IPS-NIHi11 (cell line): ENCODE measurements at places on chromosomes 2 and 18.

GRCh38 chr2:143901185-143901842 is 618.6 kb downstream of the ZEB2 start:
- no peak for DNase-seq

- no peak for DNase-seq
Measured at GRCh38 chr2:195447323-195447975, 209.6 kb upstream of the SLC39A10 start.

GRCh38 chr2:71595569-71595968 is 142.2 kb downstream of the DYSF start:
- DNase-seq: no peak

DNA sequence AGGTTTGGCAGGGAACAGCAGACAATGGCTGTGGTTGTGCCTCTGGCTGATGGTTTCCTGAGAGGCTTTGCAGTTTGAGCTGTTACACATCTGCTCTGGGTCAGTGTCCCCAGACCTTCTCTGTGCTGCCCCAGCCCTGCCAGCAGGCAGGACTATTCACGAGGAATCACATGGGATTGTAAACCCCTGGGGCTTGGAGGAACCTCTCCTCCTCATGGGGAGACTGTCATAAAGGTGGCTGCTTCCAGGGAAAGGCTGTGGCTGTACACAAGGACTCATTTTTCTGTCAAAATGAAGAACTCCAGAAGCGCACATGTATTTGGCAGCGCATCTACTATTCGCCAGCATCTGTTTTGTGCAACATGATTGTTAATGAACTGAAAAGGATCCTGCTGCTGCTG is 142.6 kb upstream of the CYP1B1 start:
- no peak for DNase-seq

- no peak for DNase-seq
Measured at GRCh38 chr2:144067506-144067905, 452.4 kb downstream of the ZEB2 start.

DNA sequence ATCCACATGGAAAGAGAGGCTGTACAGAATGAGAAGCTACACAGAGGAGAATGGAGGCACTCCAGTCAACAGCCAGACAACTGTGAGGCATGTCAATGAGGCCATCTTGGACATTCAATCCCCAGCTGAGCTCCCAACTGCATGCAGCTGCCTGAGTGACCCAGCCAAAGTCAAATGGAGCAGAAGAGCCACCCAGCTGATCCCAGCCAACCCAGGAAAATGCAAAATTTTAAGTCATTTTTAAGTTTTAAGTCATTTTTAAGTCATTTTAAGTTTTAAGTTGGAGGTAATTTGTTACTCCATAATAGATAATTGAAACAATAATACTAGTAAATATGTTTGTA is 63.6 kb downstream of the RBMS1 start:
- no peak for DNase-seq

GRCh38 chr2:127695491-127696472 is 5.5 kb upstream of the SFT2D3 start:
- peak; percentile 84 for DNase-seq

GRCh38 chr18:78519394-78520062 is 460.1 kb upstream of the SALL3 start:
- no peak for DNase-seq

DNA sequence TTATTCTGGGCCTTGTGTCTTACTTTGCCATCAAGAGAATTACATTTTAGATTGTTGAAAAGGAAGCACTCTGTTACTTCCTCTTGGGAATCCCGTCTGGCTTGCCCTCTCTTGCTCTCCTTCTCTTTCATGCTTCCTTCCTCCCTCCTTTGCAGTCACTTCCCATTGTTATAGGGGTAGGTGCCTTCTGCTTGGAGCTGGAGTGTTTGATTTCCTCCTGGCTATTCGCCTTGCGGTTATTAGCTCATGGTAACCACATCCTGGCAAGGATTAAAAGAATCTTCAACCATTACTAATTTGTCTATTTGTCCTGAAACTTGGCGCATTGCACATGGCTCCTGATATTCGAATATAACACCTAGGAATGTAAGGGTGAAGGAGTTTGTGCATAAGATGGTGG is 115.0 kb downstream of the CERS6 start:
- DNase-seq: no peak

- DNase-seq: no peak
Measured at GRCh38 chr18:36191286-36191685, 4.0 kb downstream of the MOCOS start.

DNA sequence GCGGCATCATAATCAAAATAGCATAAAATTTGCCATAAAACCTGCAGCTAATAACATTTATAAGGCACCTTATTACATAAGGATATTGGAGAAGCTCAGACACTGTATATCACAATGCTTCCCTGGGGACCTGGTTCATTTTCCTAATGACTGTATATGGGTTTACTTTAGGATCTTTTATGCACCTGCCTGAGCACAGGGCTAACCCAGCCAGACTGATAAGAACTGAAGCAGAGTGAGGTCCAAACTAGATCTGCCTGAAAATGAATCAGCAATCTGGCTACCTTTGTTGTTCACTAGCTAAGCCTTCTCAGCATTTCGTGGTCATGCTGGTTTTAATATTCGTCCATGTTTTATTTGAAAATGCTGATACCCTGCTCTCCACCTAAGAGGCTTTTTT is 1922.3 kb upstream of the CELF4 start:
- DNase-seq: no peak

DNA sequence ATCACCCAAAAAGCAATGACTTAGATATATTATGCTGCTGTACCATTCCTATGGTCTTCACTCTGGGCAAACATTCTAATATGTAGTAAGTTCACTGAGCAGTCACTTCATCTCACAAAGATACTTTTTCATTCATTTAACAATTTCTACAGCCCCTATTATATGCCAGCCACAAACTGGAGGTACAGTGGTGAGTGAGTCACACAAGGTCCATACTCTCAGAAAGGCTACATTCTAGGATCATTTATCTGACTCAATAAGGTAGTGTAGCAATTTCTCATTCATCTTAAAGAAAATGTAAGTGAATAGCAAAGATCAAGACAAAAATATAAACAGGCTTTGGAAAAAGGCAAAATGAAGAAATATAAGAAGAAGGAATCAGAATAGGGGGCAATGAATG is 40.5 kb downstream of the NHEJ1 start:
- no peak for DNase-seq

GRCh38 chr2:99695130-99695943 is 205.5 kb upstream of the REV1 start:
- no peak for DNase-seq

DNA sequence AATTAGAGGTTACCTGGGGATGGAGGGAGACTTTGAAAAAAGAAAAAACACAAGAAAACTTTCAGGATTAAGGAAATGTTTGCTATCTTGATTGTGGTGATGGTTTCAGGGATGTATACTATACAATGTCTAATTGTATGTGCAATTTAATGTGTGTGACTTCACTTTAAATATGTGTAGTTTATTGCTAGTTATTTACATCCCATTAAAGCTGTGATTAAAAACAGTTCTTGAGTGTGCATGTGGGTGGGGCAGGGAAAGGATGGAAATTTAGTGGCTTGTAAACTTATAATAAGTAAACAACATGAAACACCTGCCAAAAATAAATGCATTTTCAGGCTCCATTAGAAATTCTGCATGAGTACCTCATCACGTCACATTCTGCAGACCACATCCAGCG is 167.0 kb downstream of the MYO5B start:
- DNase-seq: no peak

DNA sequence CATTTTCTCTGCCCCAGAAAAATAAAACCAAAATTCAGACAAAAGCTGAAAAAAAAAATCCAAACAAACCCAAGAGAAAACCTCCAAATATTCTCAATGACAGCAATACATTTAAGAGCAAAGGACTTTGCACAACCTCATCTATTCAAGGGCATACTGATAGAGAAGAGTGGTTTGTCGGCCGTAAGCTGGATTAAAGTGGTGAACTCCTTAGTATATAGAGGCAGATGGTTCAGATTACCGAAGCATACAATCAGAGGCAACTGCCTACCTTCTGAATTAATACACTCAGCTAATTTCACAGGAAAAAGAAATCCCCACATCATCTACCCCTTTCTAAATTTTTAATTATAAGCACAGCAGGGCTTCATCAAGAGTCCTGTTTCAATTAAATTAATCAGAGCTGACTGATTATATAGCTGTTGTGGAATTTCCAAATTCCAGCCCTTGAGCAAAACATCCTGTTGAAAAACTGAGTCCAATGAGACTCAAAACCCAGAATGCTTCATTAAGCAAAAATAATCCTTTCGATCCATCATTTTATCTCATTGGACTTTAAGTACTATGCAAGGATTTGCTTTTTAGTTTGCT is at the start of gene CPLX4:
Gene CPLX4, minus strand, starts transcription at position 190 of the 591 bp plus-strand sequence. Its CDS starts 187 bp downstream, at position 3.
- no peak for DNase-seq

- no peak for DNase-seq
Measured at GRCh38 chr2:44097322-44097907, 71.3 kb upstream of the PPM1B start.

GRCh38 chr18:49471532-49471931 is 11.1 kb upstream of the DYM start:
- no peak for DNase-seq

DNA sequence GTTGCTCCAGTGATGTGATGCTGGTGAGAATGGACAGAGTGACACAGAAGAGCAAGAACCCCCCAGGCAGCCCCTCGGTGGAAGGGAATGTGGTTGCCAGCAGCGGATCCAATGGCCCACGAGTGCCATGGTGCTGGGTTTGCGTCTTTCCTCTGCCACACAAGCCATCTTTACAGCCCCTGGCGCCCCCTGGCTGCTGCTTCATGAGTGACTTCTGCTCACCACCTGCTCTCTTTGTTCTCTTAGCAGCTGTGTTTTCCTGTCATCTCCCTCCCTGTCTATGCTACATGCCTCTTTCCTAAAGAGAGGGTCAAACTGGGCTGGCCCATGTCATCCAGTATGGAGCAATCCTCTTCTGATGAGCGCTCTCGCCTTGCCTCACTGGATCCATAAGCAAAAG is 300.0 kb upstream of the SMIM21 start:
- peak; percentile 74 for DNase-seq

- DNase-seq: no peak
Measured at GRCh38 chr2:33391529-33392255, 84.8 kb upstream of the RASGRP3 start.

GRCh38 chr2:12884713-12885282 is 168.1 kb downstream of the TRIB2 start:
- DNase-seq: no peak

DNA sequence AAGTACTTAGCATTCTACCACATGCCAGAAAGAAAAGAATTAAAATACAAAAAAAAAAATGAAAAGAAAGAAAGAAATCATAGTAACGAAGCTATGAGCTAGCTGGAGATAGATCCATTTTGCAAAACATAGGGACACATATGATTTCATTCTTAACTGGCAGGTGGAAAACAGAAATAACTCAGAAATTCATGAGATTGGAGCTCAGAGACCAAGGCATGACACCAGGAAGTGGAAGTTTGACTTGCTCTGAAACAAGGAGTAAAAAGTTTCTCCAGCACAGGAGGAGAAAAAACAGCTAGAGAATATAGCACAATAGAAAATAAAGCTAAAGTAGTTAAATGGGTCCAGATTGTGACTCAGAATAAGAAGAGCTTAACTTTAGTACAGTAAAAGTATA is 278.1 kb downstream of the ZEB2 start:
- DNase-seq: no peak

- no peak for DNase-seq
Measured at GRCh38 chr2:227853204-227853629, 18.2 kb upstream of the DAW1 start.

- DNase-seq: no peak
Measured at GRCh38 chr2:142754182-142754581, 123.3 kb upstream of the KYNU start.
